ENCODE measurements at places on chromosomes 1 and 21. TPM values are rescaled to one million over a fixed set of nuclear protein-coding genes. Genes with fewer than 3 reads are reported as not detected.

- DNase-seq, result no peak
Observed at GRCh38 chr1:26828411-26828991, 2.0 kb downstream of the ZDHHC18 start.

DNA sequence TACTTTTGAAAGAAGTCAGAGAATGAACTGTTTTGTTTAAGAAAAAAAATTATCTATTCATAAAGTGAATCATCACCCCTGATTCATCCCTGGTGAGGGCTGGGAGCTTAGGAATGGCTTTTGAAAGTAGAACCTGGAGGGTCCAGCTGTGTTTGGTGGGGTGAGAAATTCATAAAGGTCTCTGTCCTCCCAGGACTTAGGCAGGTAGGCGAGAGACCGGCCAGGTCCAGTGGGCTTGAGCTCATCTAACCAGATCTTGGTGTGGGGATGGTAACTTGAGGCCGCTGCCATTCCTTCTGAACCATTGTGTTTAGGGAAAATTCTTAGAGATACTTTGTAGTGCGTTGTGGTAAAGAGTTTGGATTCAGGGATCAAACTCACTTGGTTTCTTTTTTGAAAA lies 156.8 kb upstream of the TNR start:
- no peak for DNase-seq

The CCDC181 gene
- total RNA-seq, result 1.2 TPM

The TEX50 gene
- total RNA-seq, result not detected

DNA sequence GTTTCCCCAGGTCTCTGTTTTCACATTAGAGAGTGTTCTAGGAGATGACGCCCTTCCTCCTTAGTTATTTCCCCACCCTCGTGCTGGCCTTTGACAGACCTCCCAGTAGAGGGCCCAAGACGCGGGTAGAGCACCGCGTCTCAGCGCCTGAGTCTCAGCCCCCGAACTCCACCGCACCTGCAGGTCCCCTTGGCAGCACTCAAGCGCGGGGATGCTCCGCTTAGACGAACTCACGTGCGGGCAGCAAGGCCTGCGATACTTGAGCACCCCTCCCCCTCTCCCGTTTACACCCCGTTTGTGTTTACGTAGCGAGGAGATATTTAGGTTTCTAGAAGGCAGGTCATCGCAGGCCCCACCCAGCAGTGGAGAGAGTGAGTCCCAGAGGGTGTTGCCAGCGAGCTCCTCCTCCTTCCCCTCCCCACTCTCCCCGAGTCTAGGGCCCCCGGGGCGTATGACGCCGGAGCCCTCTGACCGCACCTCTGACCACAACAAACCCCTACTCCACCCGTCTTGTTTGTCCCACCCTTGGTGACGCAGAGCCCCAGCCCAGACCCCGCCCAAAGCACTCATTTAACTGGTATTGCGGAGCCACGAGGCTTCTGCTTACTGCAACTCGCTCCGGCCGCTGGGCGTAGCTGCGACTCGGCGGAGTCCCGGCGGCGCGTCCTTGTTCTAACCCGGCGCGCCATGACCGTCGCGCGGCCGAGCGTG lies at the start of gene CD55:
CD55 (plus strand) TSS at position 600 of the 711 bp plus-strand sequence; CDS start at position 688, 88 bp downstream.
- DNase-seq, result peak; percentile 98

DNA sequence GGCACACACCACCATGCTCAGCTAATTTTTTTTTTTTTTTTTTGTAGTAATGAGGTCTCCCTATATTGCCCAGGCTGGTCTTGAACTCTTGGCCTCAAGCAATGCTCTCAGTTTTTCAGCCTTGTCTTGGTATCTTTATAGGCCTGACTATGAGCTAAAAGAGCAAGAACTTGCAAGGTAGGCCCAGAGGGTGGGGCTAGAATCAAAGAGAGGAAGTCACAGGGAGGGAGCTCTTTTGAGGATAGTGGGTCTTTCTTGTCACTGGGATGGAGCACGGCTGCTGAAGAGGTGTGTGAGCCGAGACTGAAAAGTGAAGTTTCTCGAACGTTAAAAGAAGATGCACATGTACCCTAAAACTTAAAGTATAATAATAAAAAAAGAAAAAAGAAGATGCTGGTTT lies 260.0 kb upstream of the BEND5 start:
- no peak for DNase-seq

DNA sequence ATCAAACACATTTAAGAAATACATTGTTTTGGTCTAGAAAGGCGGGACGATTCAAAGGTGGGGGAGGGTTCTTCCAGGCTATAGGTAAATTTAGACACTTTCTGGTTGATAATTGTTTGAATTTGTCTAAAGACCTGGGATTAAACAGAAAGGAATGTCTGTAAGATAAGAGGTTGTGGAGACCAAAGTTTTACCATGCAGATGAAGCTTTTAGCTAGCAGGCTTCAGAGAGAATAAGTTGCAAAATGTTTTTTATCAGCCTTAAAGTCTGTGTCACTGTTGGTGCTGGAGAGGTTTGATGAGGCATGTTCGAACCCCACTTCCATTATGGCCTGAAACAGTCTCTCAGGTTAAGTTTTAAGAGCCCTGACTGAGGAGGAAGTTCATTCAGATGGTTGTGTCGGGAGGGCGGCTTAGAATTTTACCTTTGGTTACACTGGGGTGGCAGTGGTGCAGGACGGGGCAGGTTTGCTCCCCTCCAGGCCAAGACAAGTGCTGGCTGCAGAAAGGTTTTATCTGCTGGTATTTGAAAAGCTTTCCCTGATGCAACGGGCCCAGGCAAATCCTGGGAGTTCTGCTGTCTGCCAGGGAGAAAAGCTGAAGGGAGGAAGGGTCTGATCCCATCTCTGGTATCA lies 16.0 kb upstream of the SLC2A5 start:
- no peak for DNase-seq

DNA sequence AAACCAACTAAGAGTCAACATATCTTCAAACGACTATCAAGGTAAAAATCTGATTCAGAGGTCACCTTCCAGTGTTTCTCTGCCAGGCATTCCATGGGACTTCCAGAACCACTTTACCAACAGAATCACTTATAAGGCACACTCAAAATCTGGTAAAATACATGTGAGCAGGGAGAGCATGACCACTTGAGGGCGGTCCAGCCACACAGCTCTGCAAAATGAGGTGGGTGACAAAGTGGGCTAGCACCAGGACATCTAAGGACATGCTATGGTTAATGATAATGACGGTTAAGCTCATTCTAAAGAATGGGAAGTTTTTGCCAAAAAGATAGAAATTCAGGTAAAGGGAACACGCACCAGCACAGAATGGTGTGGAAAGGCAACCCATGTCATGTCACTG lies 24.5 kb upstream of the GLIS1 start:
- no peak for DNase-seq

DNA sequence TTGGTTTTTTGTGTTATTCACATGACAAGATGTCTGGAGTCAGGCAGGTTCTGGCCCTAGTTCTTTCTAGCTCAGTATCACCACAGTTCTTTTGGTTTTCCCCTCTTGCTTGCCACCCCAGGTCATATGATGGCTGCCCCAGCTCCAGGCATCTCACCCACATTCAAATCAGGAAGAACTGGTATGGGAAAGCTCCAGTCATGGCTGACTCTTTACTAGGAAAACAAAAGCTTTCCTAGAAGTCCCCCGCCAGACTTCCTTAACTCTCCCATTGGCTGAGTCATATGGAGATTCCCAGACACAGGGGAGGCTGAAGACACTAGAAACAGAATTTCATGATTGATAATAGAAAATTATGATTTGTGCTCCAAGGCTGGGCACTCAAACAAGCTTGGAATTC lies 22.1 kb upstream of the EYA3 start:
- DNase-seq, result no peak

The RIPPLY3 gene
- not detected for total RNA-seq

GRCh38 chr1:205826016-205826806 lies 13.2 kb upstream of the SLC41A1 start:
- no peak for DNase-seq

DNA sequence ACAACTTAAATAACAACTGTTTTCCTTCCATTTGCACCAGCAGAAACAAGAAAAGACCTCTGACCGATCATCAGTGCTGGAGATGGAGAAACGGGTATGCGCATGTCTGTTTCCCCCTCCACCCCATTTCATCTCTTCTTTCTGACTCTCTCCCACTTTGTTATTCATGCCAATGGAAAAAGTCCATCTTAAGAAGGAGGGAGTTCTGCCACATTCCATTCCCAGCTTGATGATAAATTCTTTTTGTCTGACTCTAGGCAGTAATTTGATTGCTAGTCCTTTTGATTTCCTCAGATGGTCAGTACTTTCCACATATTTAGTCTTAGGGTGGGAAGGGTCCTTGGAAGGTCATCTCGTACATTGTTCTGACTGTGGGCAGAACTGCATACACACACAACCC lies 142.5 kb downstream of the SYT2 start:
- no peak for DNase-seq

DNA sequence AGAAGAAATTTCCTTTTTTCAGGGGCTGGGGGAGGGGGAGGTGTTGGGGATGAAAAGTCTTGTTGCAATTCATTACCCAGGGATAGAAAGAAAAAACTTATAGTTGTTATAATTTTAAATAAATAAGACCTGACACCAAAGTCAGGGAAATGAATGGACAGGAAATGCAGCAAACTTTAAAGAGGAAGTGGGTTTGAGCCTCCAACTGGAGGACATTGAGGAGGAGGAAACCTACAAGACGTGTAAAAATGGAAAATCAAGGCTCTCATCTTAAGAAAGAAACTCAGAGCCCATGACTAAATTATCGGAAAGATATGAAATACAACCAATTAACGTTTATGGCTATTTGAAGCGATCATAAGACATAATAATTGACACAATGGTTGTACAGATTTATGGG lies 54.4 kb downstream of the NIBAN1 start:
- no peak for DNase-seq

GRCh38 chr1:185670187-185670627 lies 64.0 kb upstream of the HMCN1 start:
- no peak for DNase-seq

GRCh38 chr21:41948078-41948895 lies 5.5 kb downstream of the C2CD2 start:
- peak; percentile 83 for DNase-seq

DNA sequence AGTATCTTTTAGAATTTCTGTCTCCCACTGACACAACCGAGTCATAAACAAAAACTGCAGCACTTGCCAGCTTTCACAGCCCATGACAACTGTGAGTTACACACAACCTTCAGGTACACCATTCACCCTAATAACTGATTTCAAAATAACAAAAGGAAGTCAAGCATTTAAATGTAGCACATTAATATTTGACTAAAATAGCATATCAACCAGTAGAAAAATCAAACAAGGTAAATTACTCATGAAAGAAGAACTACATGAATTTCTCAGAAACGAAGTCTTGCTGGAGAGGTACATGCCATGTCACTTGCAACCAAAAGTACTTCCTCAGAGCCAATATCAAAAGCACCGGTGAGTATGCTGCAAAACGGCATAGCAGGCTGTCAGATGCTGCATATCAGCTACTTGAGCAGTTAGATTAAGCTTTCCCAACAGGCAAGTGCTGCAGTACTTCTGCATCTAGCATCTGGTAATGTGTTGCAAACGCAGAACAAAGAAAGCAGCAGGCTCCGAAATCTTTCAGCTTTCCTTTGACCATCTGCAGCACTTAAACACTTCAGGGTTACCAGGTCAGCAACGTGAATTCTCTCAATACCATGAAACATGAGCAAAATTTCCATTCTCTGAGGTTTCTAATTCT lies 223.2 kb downstream of the SMYD3 start:
- DNase-seq, result no peak

DNA sequence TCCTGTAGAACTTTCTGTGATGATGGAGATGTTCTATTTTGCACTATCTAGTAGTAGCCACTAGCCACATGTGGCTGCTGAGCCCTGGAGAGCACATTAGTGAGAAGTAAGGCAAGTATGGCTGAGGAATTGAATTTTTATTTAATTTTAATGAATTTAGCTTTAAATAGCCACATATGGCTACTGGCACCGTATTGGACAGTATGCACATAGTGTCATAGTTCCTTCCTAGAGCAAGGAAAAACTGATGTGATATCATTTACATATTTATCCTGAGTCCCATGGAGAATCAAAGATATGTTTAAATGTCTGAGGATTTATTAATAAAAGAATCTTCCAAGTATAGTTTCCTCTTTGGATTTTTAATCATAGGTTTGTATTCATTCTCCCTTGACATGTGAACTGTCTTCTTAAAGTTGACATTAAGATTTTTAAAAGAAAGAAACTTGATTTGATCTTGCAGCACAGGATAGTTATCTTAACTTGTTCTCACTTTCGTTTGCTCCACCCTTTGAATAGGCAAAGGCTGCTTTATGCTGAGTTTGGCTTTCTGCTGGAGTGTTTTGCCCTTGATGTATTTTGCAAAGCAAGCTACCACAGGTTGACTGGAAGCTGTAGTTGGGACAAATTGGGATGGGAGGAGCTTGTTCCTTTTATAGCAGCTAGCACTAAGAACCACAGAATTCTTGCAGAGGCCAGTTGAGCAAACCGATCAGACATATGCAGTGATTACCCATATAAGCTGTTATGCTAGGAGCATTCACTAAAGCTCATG lies 129.7 kb downstream of the VPS13D start:
- no peak for DNase-seq

DNA sequence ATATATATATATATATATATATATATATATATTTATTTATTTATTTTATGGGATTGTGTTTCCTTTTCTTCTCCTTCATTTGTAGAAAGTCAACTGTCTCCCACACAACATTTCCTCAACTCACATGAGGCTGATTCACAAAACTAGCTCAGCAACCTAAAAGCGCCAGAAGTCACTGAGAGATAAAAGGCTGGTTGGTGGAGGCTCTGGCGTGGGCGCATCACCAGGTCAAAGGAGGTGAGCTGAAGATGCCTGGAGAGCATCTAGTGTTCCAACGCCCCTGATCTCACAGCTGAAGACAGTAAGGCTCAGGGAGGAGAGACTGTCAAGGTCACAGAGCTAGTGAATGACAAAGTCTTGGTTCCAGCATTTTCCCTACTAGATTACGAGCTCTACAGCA lies 78.0 kb downstream of the HLCS start:
- DNase-seq, result no peak

- no peak for DNase-seq
Observed at GRCh38 chr1:244090645-244091044, 39.6 kb downstream of the ZBTB18 start.

- DNase-seq, result no peak
Observed at GRCh38 chr1:110047463-110047862, 13.0 kb downstream of the STRIP1 start.

DNA sequence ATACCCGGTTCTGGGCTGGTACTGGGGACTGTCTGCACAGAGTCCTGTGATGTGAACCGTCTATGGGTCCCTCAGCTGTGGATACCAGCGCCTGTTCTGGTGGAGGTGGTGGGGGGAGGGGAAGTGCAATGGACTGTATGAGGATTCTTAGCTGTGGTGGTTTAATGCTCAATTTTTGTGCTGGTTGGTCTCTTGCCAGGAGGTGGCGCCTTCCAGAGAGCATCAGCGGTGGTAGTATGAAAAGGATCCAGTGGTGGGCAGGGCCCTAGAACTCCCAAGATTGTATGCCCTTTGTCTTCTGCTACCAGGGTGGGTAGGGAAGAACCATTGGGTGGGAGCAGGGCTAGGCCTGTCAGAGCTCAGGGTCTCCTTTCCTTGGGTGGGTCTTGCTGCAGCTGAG lies 89.4 kb upstream of the B3GALT2 start:
- DNase-seq, result no peak

All from sigmoid colon (tissue), 7 donors.